ENCODE measurements at places on chromosomes 6 and 20. TPM values are rescaled to one million over a fixed set of nuclear protein-coding genes. Genes with fewer than 3 reads are reported as not detected.

The SGK2 gene
- 0.53 TPM for total RNA-seq

The HFE gene
- total RNA-seq = 3.1 TPM

- DNase-seq = no peak
Measured at GRCh38 chr20:25549172-25549773, 36.1 kb downstream of the NINL start.

DNA sequence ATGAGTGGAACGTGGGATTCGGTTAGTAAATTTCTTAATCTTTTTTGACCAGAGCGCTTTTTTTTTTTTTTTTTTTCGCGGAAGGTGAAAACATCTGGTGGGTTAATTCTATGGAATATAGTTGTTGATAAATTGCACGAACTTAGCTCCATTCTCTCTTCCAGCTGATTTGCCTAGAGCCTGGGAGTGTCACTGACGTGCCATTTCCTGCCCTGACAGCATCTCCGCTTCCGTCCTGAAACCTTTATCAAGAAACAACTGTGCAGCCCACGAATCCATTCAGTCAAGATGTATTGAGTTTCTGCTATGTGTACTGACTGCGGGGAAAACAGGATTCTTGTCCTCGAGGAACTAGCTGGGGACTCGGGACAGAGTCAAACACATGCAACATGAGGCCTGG, 59.5 kb upstream of the TGM3 start:
- DNase-seq = no peak

DNA sequence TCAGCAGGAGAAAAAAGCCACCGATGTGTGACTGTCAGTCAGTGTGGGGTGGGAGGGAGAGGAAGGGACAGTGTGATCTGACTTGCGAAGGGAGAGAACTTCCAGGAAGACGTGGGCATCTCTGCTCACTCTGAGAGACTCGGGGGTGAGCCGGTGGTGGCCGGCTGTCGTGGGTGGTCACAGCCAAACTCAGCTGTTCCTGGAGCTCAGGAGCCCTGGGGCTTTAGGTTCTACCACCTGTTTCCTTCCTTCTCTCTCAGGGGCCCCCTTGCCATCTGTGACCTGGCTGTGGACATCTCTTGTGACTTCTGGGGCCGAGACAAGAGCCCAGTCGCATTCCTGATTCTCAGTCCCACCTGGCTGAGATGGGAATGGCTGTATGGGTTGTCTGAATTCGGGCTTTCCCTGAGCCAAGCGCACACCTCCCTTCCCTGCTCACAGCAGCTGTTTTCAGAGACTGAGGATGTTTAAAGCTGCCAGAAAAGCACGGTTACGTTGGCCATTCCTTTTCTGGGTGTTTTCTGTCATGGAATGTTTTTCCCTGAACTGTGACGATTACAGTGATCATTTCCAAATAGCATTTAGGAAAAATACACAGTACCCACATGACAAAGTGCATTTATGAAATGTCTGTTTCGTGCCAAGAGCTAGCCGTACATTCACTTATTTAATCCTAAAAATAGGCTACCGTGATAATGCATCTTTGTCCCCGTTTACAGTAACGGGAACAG, 36.5 kb downstream of the SYNJ2 start:
- DNase-seq = no peak

Measured in activated CD4-positive, alpha-beta memory T cell treated with anti-CD3 and anti-CD28 coated beads, Interleukin-2, amount 10 ng/mL, durations not matched to agents 7 days and 5 days (primary cell).